ENCODE measurements at places on chromosomes 2 and 18. TPM values are rescaled to one million over a fixed set of nuclear protein-coding genes. Genes with fewer than 3 reads are reported as not detected.

DNA sequence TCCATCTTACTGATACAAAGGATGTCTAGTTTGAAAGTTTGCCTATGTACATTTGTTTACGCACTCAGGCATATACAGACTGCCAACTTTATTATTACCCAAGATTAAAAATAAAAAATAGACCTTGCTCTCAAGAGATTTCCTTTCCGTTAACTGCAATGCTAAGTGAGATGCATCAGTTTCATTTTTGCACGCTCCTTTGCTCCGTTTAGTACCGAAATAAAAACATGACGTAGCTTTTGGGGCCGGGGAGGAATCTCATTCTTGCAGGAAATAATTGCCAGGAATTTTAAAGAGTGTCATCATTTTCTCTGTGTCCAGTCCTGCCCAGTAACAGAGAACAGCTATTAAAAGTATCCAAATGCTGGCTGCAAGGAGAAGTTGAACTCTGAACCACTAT lies 169.5 kb downstream of the SLC8A1 start:
- H3K4me1 ChIP-seq = no peaks in the 10 kb centered on the region
- no peak overlapping the region for H3K4me3 ChIP-seq
- H3K36me3 ChIP-seq = no peaks in the 10 kb centered on the region

- no peak for DNase-seq
- H3K4me1 ChIP-seq = peaks cover 7% of the 10 kb centered on the region
- H3K4me3 ChIP-seq = no peak overlapping the region
Observed at GRCh38 chr2:237115870-237116269, 30.2 kb downstream of the COPS8 start.

DNA sequence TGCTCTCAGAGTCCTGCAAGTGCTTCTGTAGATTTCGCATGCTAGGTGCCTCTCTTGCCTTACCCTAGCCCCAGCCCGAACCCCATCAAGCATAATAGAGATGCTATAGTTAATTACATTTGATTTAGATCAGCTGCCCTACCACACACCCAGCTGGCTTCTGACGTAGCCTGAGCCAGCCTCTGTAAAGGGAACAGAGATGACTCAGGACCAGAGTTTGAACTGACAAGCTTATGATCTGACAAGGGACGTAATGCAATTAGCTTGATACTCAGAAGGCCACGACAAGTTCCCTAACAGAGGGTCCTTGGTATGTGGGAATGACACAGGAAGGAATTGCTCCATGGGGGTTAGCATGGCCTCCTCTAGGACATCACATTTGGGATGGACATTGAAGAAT lies 126.6 kb downstream of the LRATD1 start:
- DNase-seq = no peak
- no peaks in the 10 kb centered on the region for H3K36me3 ChIP-seq
- H3K27me3 ChIP-seq = no peaks in the 10 kb centered on the region

The RABL2A gene
- polyA plus RNA-seq = 4.3 TPM

GRCh38 chr2:240349133-240350005 lies 86.1 kb upstream of the GPC1 start:
- no peaks in the 10 kb centered on the region for H3K4me1 ChIP-seq
- H3K36me3 ChIP-seq = no peaks in the 10 kb centered on the region
- no peak for DNase-seq
- H3K27ac ChIP-seq = no peak overlapping the region

- DNase-seq = no peak
- H3K36me3 ChIP-seq = no peaks in the 10 kb centered on the region
- H3K4me3 ChIP-seq = no peak overlapping the region
Observed at GRCh38 chr2:228615496-228615895, 434.0 kb upstream of the SPHKAP start.

All from CD14-positive monocyte (primary cell).